A549 treated with CpdA at 1 μM for 4 hours (cell line): ENCODE measurements at places on chromosomes 11 and 22. TPM values are rescaled to one million over a fixed set of nuclear protein-coding genes. Genes with fewer than 3 reads are reported as not detected.

MOGAT2 gene
- not detected in 5 replicates for total RNA-seq

OR51A7 gene
- total RNA-seq = not detected in 5 replicates

TRPM5 gene
- total RNA-seq = not detected in 5 replicates

MAP6 gene
- total RNA-seq = 1.5 to 1.7 TPM (median 1.7 TPM) in 5 replicates

RCOR2 gene
- total RNA-seq = 0.55 to 1.1 TPM (median 1.0 TPM) in 5 replicates

LRRC74B gene
- 0.03 TPM in 1 of 5 replicates, not detected in the others for total RNA-seq

RAB38 gene
- 0.71 to 1.5 TPM (median 0.93 TPM) in 5 replicates for total RNA-seq

SAA1 gene
- total RNA-seq = 0.30 to 0.59 TPM (median 0.39 TPM) in 3 of 5 replicates, not detected in the others

SLN gene
- 0.41 to 1.6 TPM (median 0.96 TPM) in 5 replicates for total RNA-seq

NXPE4 gene
- not detected in 5 replicates for total RNA-seq

GNAZ gene
- 2.1 to 2.8 TPM (median 2.6 TPM) in 5 replicates for total RNA-seq

PARVB gene
- total RNA-seq = 35.1 to 41.8 TPM (median 39.3 TPM) in 5 replicates

POU2AF3 gene
- 0.37 to 0.86 TPM (median 0.61 TPM) in 5 replicates for total RNA-seq

DDX25 gene
- 0.02 to 0.05 TPM in 2 of 5 replicates, not detected in the others for total RNA-seq

VPS37C gene
- total RNA-seq = 15.9 to 18.7 TPM (median 18.2 TPM) in 5 replicates

CCDC86 gene
- total RNA-seq = 83.6 to 113 TPM (median 100 TPM) in 5 replicates

SLC16A8 gene
- total RNA-seq = not detected in 5 replicates

ANKK1 gene
- total RNA-seq = 0.02 to 0.12 TPM in 2 of 5 replicates, not detected in the others

OVOL1 gene
- total RNA-seq = 0.02 to 0.08 TPM (median 0.06 TPM) in 3 of 5 replicates, not detected in the others

TMEM123 gene
- total RNA-seq = 134 to 199 TPM (median 186 TPM) in 5 replicates

KIAA1671 gene
- total RNA-seq = 7.0 to 10.8 TPM (median 8.6 TPM) in 5 replicates

BATF2 gene
- 0.71 to 1.3 TPM (median 1.1 TPM) in 5 replicates for total RNA-seq

MS4A6A gene
- total RNA-seq = not detected in 5 replicates

SYT13 gene
- total RNA-seq = 7.2 to 9.1 TPM (median 8.4 TPM) in 5 replicates

WBP2NL gene
- total RNA-seq = 0.09 TPM in 1 of 5 replicates, not detected in the others

NEFH gene
- 0.09 to 0.15 TPM (median 0.11 TPM) in 5 replicates for total RNA-seq

ANO1 gene
- 1.1 to 2.5 TPM (median 1.4 TPM) in 5 replicates for total RNA-seq

TCN1 gene
- 0.19 to 0.57 TPM (median 0.29 TPM) in 4 of 5 replicates, not detected in the other for total RNA-seq

SERPIND1 gene
- total RNA-seq = 0.07 TPM in 1 of 5 replicates, not detected in the others

ADM2 gene
- 0.49 to 0.87 TPM (median 0.50 TPM) in 5 replicates for total RNA-seq

KRTAP5-11 gene
- total RNA-seq = not detected in 5 replicates

RRP8 gene
- total RNA-seq = 27.5 to 36.0 TPM (median 32.8 TPM) in 5 replicates

NF2 gene
- 12.6 to 17.7 TPM (median 14.0 TPM) in 5 replicates for total RNA-seq

SEPTIN5 gene
- 7.8 to 10.4 TPM (median 8.7 TPM) in 5 replicates for total RNA-seq

DNAJC4 gene
- total RNA-seq = 19.4 to 21.3 TPM (median 20.1 TPM) in 5 replicates

TMPRSS5 gene
- 0.08 to 0.16 TPM (median 0.12 TPM) in 4 of 5 replicates, not detected in the other for total RNA-seq

TMEM191B gene
- 0.26 to 1.2 TPM (median 0.79 TPM) in 4 of 5 replicates, not detected in the other for total RNA-seq

LMNTD2 gene
- total RNA-seq = 2.0 to 3.5 TPM (median 2.3 TPM) in 5 replicates

SYT8 gene
- total RNA-seq = 0.02 to 0.23 TPM in 2 of 5 replicates, not detected in the others

TUBA8 gene
- total RNA-seq = 0.30 to 0.78 TPM (median 0.55 TPM) in 5 replicates

CCDC15 gene
- total RNA-seq = 0.45 to 0.72 TPM (median 0.54 TPM) in 5 replicates

MMP13 gene
- 0.06 TPM in 1 of 5 replicates, not detected in the others for total RNA-seq

GSTT2 gene
- not detected in 5 replicates for total RNA-seq

OPCML gene
- not detected in 5 replicates for total RNA-seq

CNTF gene
- total RNA-seq = 1.2 to 2.0 TPM (median 1.4 TPM) in 5 replicates

FAT3 gene
- 0.13 to 0.90 TPM (median 0.84 TPM) in 5 replicates for total RNA-seq

ZBTB16 gene
- total RNA-seq = not detected in 5 replicates

AGBL2 gene
- total RNA-seq = 0.51 to 1.8 TPM (median 1.3 TPM) in 5 replicates

FGF3 gene
- not detected in 5 replicates for total RNA-seq

OTOG gene
- total RNA-seq = not detected in 5 replicates

RIMBP3C gene
- 0.10 to 0.26 TPM (median 0.24 TPM) in 5 replicates for total RNA-seq

TMEM223 gene
- 19.1 to 31.3 TPM (median 28.3 TPM) in 5 replicates for total RNA-seq

TRIM29 gene
- total RNA-seq = 5.2 to 7.1 TPM (median 6.2 TPM) in 5 replicates
